Fibroblast of pulmonary artery (primary cell): ENCODE measurements at places on chromosomes 2 and 18.

- peak; percentile 68 for DNase-seq
Measured at GRCh38 chr2:206556357-206556949, 85.8 kb upstream of the FAM237A start.

- DNase-seq: no peak
Measured at GRCh38 chr2:7513834-7514233, 596.6 kb downstream of the RNF144A start.

DNA sequence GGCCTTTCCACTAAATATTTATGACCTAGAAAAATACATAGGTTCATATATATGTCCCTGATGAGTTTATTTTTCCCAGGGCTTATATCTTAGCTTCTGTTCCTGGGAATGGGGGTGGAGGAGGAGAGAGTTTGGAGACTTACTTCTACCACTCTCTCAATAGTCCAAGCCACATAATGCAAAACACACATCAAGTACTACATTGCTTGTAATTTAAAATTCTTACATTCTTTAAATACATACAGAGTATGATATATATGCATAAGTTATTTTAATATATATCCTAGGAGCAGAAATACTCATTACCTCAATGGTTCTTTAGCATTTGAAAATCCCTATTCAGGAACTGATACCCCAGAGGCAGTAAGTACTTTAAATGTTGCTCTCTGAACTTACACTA is 73.2 kb upstream of the MYL1 start:
- DNase-seq: no peak

- peak; percentile 41 for DNase-seq
Measured at GRCh38 chr2:8389431-8390108, 292.3 kb upstream of the ID2 start.

GRCh38 chr2:30356776-30357175 is 90.3 kb upstream of the LCLAT1 start:
- no peak for DNase-seq

GRCh38 chr18:78521744-78522143 is 457.9 kb upstream of the SALL3 start:
- DNase-seq: no peak

GRCh38 chr2:165328272-165328671 is 89.1 kb downstream of the SCN2A start:
- no peak for DNase-seq

DNA sequence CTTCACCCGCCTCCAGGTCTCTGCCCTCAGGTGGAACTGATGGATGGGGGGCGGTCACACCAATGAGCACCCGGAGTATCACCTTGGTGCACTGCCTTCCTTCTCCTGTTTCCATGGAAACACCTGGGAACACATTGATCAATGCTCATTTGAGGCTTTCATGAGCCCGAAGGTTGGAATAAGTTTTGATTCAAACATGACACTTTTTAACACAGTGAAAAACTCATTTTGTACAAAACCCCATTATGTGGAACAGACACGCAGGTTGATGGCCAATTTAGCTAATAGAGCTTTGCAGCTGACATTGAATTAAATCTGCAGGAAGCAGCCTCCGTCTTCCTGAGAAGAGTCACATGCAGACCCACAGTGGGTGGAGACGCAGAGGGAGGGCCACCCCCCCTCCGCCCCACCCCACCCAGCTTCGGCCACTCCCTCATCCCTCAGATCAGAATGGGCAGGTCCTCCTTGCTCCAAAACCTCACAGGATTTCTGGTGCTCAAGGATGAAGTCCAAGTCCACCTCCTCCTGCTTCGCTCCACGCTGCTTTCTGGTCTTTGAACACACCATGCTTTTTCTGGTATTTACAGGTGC is 96.0 kb upstream of the MYCN start:
- no peak for DNase-seq

DNA sequence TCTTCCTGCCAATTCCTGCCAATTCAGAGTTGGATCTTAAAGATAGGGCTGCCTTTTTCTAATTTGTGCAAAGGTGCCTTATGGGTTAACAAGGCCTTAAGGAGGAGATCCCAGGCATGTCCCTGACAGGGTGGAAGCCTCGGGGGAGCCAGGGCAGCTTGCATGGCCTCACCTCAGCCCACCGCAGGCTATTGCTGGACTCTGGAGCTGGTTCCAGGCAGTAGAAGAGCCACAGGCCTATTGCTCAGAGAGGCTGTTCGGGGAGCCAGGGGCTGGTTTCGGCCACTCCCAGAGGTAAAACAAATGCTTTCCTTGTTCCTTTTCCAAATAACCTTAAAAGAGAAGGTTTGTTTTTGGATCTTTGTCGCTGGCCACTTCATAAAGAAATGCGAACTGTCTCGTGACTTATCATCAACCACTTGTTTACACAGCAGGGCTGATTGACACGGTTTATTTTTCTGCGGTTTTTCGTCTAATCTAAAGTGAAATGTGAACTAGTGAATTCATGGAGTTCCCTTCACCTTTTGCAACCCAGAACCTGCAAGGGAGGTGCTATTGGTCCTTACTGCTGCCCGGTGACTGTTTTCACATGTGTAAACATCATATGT is 108.6 kb downstream of the APOB start:
- DNase-seq: no peak

- no peak for DNase-seq
Measured at GRCh38 chr2:72927619-72928550, 10.6 kb downstream of the EMX1 start.

DNA sequence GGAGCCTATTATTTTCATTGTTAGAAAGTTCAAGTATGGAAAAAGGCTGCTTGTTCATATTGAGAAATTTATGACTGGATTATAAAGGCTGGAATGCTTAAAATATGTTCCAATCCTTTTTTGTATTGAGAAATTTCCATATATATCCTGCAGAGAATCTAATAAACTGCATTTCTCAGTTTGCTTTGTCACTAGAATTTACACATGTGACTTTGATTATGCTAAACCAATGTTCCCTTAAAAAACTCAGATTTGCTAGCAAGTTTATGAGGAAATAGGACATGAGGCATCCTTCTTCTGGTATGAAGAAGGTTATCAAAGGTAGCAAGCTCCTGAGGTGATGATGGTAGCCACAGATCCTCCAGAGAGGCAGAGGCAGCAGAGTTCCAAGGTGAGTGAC is 29.2 kb upstream of the DSEL start:
- no peak for DNase-seq

GRCh38 chr2:240916571-240917008 is 10.5 kb downstream of the CROCC2 start:
- DNase-seq: peak; percentile 60

- no peak for DNase-seq
Measured at GRCh38 chr2:63976125-63976510, 43.1 kb downstream of the VPS54 start.

GRCh38 chr2:151918308-151918707 is 90.1 kb upstream of the ARL5A start:
- DNase-seq: no peak

GRCh38 chr2:85704800-85705679 is 10.9 kb downstream of the GNLY start:
- no peak for DNase-seq

DNA sequence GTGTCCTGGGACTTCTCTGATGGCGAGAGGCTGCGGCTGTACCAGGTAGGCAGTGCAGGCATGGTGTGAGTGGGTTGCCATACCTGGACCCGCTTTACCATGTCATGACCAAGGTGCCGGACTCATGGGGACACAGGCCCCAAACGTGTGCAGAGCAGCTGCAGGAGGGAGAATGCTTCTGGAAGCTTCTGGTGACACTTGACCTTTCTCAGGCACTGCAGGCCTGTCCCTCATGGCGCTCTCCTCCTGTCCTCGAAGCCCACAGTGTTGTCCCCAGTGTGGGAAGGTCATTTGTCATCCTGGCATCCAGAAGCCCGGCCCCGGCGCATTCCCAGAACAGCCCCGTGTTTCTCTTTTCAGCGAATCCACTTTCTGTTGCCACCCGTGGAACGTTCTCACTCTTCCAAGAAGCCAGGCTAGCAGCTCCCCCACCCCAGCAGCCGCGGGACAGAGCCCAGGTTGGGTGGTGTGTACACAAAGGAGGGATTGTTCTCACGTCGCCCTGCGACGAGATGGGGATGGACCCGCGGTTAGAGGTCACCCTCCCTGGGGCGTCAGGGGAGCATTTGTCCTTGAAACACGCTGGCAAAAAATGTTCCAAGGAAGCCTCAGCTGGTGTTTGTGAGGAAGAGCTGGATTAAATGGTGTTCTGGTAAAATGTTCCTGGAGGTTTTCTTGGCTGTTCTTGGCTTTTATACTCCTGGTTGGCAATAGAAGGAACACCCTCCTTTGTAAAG is 43.7 kb downstream of the SH3BP4 start:
- DNase-seq: no peak

GRCh38 chr2:150624001-150624401 is 136.5 kb upstream of the RND3 start:
- DNase-seq: peak; percentile 56

GRCh38 chr2:45839508-45840251 is 188.2 kb downstream of the PRKCE start:
- DNase-seq: peak; percentile 48

GRCh38 chr2:154554046-154554445 is 144.4 kb upstream of the KCNJ3 start:
- DNase-seq: no peak

- no peak for DNase-seq
Measured at GRCh38 chr2:125424266-125424785, 1231.6 kb upstream of the GYPC start.

DNA sequence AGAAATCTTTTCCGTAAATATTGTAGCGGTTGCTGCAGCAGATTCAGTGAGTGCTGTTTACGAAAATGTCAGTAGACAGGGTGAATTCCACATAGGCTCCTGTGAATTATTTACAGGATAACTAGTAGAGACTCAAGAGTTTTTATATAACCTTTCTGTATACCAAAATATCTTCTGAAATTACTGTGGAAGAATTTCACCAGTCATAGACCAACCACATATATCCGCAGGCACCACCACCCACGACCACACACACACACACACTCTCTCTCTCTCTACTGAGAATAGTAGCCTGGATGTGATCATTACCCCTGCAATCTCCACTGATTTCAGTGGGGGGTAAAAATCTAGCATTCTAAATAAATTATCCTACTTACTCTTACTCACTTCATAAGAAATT is 341.8 kb downstream of the RBM43 start:
- no peak for DNase-seq

- DNase-seq: no peak
Measured at GRCh38 chr2:85164145-85164569, 31.0 kb downstream of the TCF7L1 start.

GRCh38 chr2:214325404-214325803 is 85.5 kb upstream of the VWC2L start:
- no peak for DNase-seq

DNA sequence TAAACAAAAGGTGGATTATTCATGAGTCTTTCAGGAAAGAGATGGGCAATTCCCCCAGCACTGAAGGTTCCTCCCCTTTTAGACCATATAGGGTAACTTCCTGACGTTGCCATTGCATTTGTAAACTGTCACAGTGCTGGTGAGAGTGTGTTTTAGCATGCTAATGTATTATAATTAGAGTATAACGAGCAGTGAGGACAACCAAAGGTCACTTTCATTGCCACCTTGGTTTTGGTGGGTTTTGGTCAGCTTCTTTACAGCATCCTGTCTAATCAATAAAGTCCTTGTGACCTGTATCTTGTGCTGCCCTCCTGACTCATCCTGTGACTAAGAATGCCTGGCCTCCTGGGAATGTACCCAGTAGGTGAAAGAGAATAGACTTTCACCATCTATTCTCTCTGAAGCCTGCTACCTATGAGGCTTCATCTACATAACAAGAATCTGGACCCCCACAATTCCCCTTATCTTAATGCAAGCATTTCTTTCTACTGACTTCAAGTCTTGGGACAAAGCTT is 148.7 kb downstream of the CABLES1 start:
- peak; percentile 33 for DNase-seq

- peak; percentile 83 for DNase-seq
Measured at GRCh38 chr2:63827749-63828148, 13.9 kb upstream of the UGP2 start.

DNA sequence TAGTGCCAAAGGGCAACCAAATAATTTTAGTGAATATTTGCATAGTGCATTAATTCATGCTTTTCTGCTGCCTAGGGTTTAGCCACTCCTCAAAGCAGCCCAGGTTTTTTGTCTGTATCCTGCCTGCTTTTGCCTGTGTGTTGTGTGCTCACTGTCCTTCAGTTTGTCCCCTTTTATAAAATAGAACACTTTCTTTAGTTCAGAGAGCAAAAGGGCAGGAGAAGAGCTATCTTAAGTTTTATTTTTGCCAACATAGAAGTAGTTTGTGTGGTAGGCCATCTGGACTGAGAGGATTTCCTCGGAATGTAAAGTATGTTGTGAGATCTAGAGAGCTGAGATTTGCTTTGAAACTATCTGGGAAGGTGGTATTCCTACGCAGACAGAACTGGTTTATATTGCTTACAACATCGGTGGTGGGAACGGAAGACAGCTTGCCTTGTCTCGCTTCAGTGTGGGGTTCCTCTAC is 64.9 kb downstream of the EML4 start:
- peak; percentile 73 for DNase-seq

DNA sequence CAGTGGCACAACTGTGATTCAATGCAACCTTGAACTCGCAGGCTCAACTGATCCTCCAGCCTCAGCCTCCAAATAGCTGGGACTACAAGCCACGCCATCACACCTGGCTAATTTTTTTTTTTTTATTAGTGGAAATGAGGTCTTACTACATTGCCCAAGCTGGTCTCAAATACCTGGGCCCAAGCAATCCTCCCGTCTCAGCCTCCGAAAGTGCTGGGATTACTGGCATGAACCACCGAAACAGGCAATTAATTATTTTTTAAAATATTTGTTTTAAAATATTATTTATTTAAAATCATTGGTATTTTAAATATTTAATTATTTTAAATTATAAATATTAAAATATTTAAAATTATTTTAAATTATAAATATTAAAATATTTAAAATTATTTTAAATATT is 24.5 kb downstream of the SRBD1 start:
- no peak for DNase-seq

GRCh38 chr2:233336541-233336940 is 17.8 kb upstream of the DGKD start:
- no peak for DNase-seq

- DNase-seq: no peak
Measured at GRCh38 chr18:5413447-5413846, 117.9 kb upstream of the ZBTB14 start.

GRCh38 chr2:203889944-203890343 is 22.4 kb downstream of the CTLA4 start:
- no peak for DNase-seq

- DNase-seq: peak; percentile 6
Measured at GRCh38 chr2:175025946-175026345, 20.8 kb upstream of the CHN1 start.

- DNase-seq: no peak
Measured at GRCh38 chr2:23091019-23091418, 294.0 kb upstream of the KLHL29 start.

DNA sequence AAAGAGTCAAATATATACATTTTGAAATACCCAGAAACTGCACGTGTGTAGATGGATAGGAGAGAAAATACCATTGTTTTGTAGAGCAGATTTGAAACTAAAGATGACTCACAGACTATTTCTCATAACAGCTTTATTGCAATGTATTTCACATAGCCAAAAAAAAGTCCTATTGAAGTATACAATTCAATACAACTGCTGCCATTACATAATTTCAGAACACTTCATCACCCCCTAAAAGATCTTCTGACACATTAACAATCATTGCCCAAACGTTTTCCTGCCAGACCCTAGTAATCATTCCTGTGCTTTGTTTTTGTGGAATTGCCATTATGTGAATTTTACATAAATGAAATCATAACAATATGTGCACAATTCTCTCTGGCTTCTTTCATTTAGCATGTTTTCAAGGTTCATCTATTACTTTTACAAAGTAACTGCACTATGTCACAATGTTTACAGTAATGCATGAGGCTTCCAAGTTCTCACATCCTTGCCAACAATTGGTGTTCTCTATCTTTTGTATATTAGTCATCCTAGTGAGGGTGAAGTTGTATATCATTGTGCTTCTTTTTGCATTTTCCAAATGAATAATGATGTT is 378.6 kb upstream of the CWC22 start:
- peak; percentile 93 for DNase-seq
